COR-L47 (cell line): ENCODE measurements at places on chromosomes 5 and 9.

- no peak for DNase-seq
These were observed 49.3 kb downstream of the SPRY4 start for GRCh38 chr5:142275496-142275895.

DNA sequence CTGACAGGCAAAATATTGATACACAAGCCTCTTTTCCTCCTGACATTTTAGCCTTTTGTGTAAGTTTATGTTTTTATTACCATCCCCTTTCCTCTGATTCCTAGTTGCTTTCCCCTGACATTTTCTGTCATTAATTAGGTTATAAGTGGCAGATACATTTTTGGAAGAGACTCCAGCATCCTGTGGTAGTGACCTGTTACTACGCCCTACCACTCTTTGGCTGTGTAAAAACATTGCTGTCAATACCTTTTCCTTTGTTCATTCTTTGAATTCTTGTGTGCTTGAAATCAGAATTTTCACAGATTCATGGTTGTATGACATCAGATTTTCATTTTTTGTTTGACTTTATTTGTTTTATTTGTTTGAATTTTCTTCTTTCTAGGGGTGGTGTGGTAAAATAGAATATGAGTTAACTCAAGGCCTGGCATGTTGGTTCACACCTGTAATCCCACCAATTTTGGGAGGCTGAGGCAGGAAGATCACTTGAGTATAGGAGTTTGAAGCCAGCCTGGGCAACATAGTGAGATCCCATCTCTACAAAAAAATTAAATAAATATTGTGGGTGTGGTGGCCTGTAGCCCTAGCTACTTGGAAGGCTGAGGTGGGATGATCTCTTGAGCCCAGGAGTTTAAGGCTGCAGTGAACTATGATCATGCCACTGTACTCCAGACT lies 43.4 kb downstream of the UBE2R2 start:
- DNase-seq = no peak

DNA sequence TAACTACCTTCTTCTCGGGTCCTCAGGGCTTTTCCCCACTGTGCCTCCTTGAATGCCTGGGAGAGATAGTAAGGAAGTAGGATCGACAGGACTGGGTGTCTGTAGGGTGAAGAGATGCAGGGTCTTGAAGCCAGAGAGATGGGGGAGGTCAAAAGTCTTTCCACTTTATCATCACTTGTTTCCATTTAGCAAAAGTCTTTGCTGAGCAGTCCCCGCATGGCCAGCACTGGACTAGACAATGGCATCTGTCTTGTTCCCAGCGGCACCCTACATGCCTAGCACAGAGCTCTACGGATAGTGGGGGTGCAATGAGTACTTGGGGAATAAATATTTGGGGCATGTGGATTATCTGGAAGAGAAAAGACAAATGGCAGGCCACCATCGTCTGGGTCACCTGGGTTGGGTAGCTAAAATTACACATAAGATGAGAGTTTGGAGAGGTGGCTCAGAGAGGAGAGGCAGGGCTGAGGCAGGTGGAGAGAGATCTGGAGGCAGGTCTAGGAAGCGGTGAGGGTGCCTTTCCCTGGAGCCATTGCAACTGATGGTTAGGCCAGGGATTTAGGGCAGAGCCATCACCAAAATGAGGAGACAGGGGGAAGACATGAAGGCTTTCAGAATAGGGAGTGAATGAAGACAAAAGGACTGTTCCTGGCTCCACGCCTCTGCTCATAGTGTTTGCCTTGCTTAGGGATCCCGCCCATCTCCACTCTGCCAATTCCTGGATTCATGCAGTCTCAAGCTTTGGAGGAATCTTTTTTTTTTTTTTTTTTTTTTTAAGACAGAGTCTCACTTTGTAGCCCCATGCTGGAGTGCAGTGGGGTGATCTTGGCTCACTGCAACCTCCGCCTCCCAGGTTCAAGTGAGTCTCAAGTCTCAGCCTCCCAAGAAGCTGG lies 250.8 kb upstream of the KLF4 start:
- DNase-seq = no peak

DNA sequence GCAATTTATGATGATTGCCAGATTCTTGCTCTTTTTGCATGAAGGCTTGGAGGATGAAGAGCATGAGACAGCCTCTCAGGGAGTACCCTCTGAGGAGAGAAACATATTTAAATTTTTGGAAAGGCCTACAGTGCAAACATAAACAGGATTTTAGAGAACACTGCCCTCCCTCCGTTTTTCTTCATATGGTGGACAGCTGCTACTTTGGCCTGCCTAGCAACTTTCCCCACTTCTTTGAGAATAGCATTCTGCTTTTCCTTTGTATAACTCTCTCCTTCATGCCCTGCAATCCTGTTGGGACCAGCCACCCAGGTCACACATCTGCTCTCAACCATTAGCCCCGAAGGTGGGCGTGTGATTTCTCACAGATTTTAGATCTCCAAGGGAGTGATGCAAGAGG lies 20.5 kb upstream of the TXN start:
- no peak for DNase-seq

- DNase-seq = no peak
These were observed 92.2 kb upstream of the RAD23B start for GRCh38 chr9:107190936-107191290.

GRCh38 chr5:3600106-3601060 lies 4.8 kb downstream of the IRX1 start:
- DNase-seq = no peak

- DNase-seq = no peak
These were observed 70.2 kb downstream of the ECPAS start for GRCh38 chr9:111413996-111414395.

- no peak for DNase-seq
These were observed 23.4 kb downstream of the SRD5A1 start for GRCh38 chr5:6656680-6657079.

GRCh38 chr5:10115669-10116068 lies 134.0 kb downstream of the ATPSCKMT start:
- no peak for DNase-seq

- no peak for DNase-seq
These were observed 518.3 kb downstream of the CTNND2 start for GRCh38 chr5:11385901-11386293.

- DNase-seq = no peak
These were observed 276.3 kb downstream of the YTHDC2 start for GRCh38 chr5:113789769-113790168.

GRCh38 chr5:38078161-38078560 lies 180.2 kb upstream of the EGFLAM start:
- no peak for DNase-seq

DNA sequence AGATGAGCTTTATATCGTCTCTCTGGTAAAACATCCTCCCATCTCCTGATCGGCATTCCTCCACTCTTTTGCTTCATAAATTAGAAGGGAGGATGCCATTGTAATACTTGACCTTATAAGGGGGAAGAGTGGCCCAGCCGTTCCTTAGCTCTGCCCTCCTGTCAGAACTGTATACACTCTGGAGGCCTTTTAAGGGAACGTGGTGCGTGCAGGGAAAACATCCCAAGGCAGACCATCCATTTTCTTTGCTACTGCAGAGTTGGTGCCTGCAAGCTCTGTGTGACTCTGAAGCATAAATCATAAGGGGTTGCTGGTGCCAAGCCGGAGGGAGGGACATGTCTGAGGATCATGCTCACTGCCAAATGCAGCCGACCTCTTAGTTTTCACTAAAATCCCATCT lies 90.4 kb downstream of the PGM5 start:
- no peak for DNase-seq

DNA sequence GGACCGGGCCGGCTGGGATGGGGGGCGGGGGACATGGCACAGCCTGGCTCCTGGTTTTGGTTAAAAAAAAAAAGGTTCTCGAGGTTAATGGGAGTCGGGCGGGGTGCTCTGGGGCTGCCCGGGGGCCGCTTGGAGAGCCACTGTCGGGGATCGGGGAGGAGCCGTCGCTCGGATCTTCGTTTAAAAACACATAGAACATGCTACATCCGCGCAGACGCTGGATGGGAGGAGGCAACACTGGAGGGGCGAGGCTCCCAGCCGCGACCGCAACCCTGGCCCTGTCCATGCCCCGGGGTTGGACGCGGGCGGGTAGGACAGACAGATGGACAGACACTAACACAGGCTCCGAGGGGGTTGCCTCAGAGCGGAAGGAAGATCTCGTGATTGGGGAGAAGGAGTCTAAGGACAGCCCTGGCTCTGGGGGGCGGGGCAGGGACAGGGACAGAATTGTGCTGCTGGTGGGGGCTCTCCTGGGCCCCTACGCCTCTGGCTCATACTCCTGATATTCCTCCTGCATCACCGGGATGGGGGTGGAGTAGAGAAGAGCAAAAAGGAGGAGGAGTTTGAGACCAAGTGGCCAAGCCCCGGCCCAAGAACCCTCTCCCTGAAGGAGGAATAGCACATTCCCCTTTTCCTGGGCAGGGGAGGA lies 9.9 kb downstream of the SNCB start:
- DNase-seq = no peak

DNA sequence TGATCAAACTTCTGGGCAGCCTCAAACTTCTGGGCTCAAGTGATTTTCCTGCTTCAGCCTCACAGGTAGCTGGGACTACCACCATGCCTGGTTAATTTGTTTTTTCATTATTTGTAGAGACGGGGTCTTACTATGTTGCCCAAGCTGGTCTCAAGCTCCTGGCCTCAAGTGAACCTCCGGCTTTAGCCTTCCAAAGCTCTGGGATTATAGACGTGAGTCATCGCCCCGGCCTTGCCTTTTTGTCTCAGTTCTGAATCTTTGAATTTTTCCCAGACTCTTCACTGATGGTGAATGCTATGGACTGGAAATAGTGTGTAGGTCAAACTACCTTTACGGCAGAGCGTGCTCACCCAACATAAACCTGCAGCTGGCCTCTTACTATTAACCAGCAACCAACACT lies 32.3 kb upstream of the EGFLAM start:
- no peak for DNase-seq

DNA sequence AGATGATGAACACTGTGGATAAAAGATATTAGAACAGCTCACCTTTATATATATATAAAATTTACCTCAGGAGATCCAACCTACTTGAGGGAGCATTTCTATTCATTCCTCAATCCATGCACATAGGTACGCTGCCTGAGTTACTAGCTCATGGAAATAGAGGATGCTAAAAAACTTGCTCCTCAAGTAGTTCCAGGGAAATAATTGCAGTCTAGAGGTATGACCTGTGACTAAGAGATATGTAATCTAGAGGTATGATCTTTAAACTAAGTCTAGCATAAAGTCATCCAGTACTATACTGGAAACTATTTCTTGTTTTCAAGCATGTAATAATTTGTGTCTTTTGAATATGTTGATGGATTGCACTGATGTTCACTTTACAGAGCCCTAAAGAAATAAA lies 471.2 kb downstream of the TAF11L14 start:
- DNase-seq = no peak

GRCh38 chr9:35134920-35135319 lies 19.3 kb upstream of the ATOSB start:
- DNase-seq = no peak

- no peak for DNase-seq
These were observed 2.4 kb upstream of the STOM start for GRCh38 chr9:121372239-121373010.

- peak; percentile 42 for DNase-seq
These were observed 131.4 kb downstream of the MRPL36 start for GRCh38 chr5:1668141-1668721.

DNA sequence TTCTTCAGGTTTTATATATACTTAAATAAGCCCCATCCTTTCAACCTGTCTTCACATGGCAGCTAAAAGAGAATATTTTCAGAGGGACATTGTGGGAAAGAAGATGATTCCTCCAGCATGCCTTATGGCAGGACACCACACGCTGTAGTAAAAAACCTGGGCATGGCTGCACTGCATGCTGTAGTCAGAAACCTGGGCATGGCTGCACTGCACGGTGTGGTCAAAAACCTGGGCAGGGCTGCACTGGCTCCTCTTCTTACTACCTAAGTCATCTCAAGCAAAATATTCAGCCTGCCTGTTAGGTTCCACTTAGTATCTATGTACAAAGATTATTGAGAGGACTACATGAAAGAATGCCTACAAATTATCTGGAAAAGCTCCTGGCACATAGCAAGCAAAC lies 153.6 kb downstream of the BRINP1 start:
- no peak for DNase-seq

DNA sequence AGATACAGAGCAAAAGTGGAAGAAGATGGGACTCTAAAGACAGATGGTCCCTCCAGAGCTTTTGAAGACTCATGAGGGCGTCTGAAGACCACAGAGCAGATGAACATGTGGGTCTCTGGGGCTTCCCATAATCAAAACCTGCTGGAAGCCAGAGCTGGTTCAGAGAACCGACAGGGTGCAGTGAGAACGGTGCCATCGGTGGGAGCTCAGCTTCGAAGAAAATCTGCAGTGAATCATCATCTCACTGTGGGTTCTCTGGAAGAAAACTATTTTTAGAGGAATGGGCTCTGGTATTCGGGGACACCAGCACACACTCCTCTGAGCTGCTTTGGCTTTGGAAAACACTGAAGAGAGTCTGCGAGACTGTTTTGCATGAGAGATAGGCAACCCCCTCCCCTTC lies 222.4 kb upstream of the PANK3 start:
- DNase-seq = no peak

GRCh38 chr5:159921721-159922120 lies 5.4 kb downstream of the ADRA1B start:
- no peak for DNase-seq

DNA sequence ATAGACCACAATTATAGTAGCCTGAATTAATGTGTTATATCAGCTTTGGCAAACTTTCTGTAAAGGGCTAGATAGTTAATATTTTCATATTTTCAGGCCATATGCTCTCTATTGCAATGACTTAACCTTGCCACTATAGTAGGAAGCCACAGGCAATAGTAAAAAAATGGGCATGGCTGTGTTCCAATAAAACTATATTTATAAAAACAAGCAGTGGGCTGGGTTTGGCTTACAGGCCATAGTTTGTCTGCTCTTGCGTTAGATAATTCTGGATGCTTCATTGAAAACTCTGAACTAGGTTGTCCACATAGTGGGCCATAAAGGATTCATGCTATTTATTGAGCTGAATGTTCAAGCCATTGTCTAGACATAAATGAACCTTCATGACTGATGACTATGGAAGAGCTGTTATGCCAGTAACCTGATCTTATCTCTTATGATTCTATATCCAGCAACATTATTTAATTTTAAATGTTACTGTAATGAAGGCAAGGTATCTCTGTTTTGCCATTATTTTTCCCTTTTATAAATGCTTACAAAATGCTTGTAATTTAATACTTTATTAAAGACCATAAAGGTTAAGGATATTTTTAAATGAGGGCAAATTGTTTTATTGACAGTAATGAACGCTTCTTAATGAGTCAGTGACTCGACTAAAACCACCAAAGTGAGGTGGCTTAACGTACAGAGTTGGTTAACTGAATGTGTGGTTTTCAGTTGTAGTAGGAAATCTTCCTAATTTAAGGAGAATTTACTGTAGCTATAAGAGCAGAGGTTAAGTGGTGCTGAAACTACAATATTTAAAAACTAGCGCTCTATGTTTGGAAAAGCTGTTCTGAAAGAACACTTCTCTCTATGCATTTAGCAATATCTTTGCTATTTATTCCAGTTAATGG lies 560.6 kb downstream of the PRR16 start:
- DNase-seq = no peak

DNA sequence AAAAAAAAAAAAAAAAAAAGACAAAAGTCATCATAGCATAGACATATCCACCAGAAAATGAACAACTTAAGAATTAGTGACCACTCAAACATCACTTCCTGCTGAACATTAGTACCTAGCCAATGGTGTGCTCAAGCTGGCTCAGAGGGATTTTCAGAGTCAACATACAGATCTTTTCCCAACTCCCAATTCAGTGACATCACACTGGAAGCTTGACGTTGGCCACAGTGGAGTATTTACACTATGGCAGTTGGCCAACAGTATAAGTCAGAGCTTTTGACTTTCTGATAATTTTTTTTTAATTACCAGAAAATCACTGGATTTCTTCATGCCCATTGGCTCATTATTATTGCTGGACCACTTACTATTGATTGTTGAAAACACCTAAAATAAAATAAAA lies 383.5 kb downstream of the ARHGEF28 start:
- no peak for DNase-seq
